ENCODE measurements at places on chromosomes 7 and 10.

GRCh38 chr10:87875929-87876571 is 12.6 kb downstream of the PTEN start:
- no peak for DNase-seq

DNA sequence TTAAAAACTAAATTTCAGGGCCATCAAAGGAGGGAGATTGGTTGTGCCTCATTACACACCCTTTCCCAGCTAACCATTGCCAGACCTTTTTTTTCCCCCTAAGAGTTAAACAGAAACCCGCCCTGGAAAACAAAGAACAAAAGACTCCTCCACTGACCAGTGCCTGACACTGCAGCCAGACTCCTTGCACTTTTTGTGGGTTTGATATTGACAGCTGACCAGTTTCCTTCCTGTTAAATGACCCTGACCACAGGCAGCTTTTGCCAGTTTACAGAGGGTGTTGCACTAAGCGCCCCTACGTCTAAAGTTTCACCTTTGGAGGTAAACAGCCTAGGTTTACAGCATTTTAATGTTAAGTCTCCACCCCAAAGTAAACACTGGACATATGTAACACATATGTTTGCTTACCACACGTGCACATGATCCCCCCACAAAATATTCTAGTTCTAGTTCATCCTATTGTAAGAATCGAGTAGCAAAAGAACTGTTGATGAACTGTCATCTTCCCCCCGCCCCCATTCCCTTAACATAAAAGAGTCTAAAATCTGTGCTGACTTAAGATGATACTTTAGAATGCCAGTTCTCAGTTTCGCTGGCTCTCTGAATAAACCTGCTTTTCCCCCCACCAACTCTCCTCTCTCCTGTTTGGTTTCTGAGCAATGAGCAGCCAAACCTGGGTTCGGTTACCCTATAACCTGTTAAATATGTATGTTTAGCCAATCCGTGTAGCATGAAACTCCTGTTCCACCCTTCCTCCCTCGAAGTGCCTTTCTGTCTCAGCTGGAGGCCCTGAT is 38.0 kb downstream of the FOXI2 start:
- no peak for DNase-seq

DNA sequence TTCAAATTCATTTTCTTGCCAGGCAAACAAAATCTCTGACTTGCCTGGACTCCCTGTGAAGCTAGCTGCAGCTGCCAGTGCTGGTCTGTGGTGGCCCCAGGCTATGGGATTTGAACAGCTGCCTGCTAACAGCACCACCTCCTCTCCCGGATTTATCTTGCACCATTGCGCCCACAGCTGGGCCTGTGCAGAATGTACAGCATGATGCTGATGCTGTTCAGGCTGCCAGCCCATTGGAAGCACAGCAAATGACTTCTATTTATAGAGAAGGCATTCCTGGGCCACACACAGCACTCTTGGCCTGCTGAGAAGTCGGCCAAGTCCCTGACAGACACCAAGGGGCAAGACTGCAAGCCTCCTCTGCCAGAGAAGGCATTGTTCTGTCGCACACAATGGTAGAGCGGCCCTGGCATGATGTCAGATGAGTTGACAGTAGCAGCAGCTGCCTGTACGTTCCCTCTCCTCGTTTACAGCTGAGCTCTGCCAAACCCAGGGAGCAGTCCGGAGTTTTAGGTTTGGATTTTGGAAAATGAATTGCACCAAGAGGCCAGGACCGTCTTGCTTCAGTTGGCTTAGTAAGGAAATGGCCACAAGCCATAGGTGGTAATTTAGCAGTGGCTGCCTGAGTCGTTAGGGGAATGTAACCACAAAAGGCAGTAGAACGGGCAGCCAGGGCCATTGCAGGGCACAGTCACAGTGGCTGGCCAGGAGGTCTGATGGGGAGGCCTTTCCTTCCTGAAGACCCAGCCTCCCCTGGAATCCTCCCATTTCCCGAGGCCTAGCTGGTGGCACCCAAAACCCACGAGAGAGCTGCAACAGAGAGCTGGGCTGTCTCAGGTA is 38.5 kb downstream of the MTURN start:
- DNase-seq, result peak; percentile 91

DNA sequence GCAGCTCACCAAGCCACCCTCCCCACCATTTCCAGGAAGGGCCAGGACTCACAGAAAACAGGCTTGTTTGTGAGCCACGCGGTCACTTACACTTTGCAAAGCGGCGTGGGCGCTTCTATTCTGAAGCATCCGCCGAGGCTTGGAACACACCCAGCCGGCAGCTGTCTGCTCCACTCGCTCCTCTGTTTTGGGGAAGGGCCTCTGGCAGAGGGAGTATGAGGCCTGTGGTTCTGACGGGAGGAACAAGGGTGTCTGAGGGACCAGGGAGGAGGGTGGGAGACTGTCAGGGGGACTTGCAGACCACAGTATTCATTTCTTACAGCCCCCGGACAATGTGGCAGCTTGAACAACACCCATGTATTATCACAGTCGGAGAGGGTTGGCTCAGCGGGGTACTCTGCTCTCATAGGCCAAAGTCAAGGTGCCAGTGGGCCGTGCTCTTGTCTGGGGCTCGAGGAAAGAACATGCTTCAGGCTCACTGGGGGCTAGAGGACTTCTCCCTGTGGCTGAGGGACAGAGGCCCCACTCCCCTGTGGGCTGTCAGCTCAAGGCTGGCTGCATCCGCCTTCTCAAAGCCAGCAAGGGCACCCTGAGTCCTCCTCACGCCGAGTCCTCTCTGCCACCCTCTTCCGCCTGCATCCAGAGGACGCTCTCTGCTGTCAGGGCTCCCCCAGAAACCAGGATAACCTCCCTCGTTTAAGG is 60.4 kb upstream of the FAM20C start:
- no peak for DNase-seq

DNA sequence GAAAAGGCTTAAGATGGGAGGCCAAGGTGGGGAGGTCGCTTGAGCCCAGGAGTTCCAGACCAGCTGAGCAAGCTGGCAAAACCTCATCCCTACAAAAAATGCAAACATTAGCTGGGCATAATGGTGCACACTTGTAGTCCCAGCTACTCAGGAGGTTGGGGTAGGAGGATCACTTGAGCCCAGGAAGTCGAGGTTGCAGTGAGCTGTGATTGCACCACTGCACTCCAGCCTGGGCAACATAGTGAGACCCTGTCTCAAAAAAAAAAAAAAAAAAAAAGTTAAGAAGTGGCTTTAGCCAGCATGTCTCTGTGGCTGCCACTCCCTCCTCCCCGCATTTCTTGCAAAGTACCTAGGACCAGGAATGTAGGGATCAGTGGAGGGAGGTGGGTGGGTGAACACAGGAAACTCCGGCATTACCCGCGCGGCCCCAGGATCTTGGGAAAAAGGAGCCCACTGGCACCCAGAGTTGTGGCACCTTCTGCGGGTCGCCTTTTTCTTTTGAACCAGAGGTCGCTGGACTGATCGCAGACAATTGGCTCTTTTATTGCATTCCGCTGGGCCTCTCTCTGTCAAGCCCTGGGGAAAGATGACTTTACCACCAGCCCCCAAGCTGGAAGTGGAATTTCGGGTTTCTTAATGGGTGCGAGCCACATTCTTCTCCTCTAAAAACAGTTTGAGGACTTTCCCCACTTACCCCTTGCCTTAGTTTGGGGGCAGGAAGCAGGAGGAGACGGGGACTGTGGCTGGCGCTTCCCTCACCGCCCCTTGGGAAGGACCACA is 3.5 kb downstream of the VGF start:
- no peak for DNase-seq
